ENCODE measurements at places on chromosomes 6 and 20.

DNA sequence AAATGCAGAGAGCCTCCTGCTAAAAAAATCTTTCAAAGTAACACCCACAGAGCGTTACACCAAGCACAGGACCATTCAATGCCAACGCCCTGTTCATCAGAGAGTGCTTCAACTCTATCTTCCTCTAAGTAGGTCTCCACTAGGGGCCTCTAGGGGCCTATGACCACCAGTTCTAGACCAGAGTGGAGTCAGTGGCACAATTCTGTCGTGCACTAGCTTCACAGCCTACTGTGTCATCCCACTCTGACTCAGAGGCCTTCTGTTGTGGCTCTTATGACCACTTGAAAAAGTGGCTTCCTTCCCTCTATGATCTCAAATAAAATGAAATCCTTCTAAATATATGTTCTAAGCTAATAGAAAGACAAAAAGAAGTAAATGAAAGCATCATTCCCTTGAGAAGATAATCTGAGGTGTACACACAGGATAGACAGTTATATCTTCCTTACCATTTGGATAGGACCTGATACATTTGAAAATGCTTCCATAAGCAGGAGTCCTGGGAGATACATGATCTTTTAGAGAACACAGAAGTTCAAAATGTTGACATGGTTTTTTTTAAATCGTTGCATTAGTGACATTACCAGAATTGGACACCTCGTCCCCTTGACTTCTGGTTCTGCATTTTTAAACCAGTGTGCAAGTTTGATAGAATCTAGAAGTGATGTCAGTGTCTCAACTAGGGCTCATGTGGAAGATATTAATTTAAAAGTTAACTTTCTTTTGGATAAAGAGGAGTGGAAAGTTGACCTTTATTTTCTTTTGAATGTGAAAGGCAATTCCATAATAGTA, 151.9 kb downstream of the SH3BGRL2 start:
- no peak for DNase-seq

- DNase-seq: no peak
Measured at GRCh38 chr6:6785163-6785521, 196.6 kb downstream of the LY86 start.

DNA sequence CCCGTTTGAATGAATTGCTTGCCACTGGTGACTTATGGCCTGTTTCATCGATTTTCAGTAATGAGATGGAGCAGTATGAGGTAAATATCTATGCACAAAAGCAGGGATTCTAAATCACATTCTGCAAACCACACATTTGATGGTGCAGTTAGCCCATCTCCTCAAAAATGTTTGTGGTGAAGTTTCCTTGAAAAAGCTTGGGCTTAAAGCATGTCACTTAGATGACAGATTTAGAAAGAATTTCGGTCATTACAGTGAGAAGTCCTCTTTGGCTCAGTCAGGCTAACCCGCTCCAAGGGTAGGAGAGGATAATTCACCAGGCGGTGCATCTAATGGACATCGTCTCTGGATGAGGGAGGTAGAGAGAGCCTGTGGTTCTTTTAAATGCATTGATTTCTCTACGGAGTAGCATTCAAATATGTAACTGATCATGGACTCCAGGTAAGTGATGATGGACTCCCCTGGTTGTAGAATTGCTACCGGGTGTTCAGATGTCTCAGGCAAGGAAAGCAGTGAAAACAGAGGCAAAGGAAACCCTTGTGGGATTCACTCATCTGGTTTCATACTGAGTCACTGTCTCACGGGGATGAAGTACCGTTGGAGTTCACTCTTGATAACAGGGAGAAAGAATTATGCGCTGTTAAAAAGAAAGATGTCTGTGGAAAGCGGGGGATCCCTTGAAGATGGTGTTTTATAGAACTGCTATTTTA, 65.3 kb downstream of the AIG1 start:
- no peak for DNase-seq

GRCh38 chr6:108559097-108559883, 1.4 kb upstream of the FOXO3 start:
- peak; percentile 77 for DNase-seq

DNA sequence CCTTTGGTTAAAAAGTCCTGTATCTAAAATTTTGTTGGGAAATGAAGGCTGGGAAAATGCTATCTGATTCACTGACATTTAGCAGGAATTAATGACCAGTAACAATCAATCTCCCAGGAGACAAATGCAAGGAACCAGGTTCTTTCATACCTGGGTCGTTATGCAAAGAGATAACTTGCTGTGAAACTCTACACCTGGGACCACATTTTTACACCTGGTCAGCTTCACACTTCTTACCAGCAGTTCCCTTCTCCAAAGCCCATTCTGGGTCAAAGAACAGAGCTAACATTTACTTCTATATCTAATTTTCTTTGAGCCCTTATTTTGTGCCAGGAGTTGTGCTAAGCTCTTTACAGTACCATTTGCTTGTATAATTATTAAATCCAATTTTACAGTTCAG, 27.4 kb upstream of the STXBP5 start:
- no peak for DNase-seq

- no peak for DNase-seq
Measured at GRCh38 chr6:155130161-155130853, 133.5 kb upstream of the CLDN20 start.

GRCh38 chr6:164023535-164023934, 609.0 kb downstream of the QKI start:
- no peak for DNase-seq

- no peak for DNase-seq
Measured at GRCh38 chr6:101730954-101731353, 337.4 kb downstream of the GRIK2 start.

DNA sequence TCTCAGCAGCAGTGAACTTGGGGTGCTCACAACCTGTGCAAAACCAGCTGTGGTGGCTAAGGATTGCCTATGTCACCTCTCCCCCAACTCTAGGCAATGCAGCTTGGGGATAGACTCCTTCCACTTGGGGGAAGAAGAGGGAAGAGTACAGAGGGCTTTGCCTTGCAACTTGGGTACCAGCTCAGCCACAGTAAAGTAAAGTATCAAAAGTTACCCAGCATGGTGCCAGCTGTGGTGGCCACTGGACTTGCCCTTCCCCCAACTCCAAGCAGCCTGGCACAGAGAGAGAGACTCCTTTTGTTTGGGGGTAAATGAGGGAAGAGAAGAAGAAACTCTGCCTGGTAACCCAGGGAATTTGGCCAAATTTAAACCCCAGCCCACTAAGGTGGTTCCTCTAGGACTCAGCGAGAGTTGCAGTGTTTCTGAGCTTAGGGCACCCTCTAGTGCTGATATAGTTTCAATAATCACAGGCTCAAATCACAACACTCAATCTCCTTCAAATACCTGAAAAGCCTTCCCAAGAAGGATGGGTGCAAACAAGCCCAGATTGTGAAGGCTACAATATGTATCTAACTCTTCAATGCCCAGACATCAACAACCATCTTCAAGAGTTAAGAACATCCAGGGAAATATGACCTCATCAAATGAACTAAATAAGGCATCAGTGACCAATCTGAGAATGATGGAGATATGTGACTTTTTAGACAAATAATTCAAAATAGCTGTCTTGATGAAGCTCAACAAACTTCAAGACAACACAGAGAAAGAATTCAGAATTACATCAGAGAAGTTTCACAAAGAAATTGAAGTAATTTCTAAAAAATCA, 7.6 kb upstream of the DEFB129 start:
- no peak for DNase-seq

GRCh38 chr6:56115715-56116114, 131.7 kb downstream of the COL21A1 start:
- DNase-seq: no peak

DNA sequence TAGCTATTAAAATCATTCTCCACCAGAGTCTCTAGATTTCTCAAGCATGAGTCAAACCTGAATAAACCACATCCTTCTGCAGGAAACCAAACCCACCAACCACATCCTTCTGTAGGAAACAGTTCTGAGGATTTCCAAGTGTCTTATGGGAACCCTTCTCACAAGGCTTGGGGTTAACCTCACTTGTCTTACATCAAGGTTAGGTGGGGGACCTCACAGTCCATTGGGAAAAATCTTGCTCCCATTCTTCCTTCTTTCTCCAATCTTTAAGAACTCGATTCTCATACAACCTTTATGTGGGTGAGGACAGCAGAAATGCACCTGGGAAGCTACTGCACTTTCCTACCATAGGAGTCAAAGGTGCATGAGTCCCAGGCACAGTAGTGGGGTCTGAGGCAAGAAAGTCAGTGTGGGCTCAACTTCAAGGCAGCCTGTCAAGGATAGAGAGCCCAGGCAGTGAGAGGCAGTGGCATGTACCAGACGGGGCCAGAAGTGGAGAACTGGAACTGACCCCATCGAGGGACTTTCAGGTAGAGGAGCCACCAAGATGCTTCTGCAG, 114.5 kb downstream of the SLC22A3 start:
- DNase-seq: peak; percentile 17

- DNase-seq: no peak
Measured at GRCh38 chr20:5349448-5349847, 32.7 kb upstream of the PROKR2 start.

GRCh38 chr6:11921017-11921438, 91.1 kb upstream of the HIVEP1 start:
- no peak for DNase-seq

DNA sequence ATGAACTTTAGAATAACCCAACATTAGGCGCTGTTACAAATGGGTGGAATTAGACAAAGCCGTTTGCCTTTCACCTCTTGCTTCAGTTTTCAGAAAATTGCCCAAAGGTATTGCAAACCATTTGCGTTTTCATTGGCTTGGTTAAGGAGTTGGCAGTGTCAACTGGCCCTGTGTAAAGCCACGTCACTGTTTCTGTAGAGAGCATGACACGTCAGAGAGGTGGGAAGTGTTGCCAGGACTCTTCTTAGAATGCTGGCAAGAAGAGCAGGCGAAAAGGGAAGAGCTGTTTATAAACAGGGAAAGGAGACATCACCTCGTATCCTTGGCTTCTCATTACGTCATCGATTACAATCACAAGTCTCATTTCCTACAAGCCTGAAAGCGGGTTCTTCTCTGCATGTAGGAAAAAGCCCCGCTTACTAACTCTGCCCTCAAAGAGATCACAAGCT, 4.2 kb upstream of the IRF4 start:
- no peak for DNase-seq

DNA sequence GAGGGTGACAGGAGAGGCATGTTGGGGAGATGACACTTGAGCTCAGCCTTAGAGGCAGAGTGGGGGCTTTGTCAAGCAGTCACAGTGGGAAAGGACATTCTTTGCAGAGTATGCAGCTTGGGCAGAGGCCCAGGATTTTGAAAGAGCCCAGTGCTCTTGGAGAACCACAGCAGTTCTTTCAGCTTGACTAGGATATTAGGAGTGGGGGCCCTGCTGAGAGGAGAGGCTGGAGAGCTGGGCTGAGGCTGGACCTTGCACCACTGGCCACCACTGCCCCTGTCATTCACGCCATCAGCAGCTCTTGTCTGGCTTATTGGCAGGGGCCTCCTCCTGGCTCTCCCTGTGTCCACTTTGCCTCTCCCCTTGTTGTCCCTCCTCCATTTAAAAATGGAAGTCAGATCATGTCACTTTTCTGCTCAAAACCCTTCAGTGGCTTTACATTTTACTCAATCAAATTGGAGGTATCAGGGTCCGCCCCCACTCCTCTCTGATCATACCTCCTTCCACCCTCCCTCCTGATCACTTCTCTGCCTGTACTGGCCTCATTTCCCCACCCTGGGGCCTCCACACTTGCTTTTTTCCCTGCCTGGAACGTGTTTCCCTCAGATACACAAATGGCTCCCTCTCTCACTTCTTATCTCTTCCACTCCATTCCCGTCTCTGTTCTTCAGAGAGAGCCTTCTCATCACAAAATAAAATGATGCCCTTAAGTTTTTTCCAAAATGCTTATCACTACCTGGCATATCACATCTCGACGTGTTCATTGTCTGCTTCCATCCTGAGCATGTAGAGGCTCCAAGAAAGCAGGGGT, 10.5 kb downstream of the MANBAL start:
- no peak for DNase-seq

DNA sequence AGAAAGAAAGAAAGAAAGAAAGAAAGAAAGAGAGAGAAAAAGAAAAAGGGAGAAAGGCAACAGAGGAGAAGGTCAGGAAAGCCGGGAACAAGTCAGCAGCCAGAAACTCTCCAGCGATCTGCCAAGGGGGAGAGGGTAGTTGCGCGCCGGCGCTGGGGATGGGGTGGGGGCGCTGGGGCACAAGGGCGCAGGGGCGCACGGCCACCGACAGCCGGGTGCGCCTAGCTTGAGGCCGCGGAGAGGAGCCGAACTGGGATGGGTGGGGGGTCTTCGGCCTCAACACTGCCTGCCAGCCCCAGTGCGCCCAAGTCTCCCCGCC, 533 bp upstream of the RSPO3 start:
- DNase-seq: no peak

DNA sequence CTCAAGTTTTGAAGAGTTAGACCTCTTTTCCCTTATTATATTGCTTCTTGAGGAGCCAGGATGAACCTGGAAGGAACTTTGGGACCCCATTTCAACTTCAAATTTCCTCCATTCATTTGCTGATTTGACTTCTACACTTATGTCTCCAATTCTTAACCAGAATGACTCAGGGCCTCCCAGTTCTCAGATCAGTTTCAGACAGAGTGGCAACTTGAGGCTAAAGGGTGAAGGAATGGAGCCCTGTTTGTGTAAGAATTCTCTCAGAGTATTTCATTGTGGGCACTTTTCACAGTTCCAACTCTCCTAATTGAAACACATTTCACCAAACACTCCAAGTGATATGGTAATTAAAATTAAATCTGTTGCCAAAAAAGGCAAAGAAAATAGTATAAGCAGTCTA, 109.0 kb upstream of the FLRT3 start:
- DNase-seq: no peak

DNA sequence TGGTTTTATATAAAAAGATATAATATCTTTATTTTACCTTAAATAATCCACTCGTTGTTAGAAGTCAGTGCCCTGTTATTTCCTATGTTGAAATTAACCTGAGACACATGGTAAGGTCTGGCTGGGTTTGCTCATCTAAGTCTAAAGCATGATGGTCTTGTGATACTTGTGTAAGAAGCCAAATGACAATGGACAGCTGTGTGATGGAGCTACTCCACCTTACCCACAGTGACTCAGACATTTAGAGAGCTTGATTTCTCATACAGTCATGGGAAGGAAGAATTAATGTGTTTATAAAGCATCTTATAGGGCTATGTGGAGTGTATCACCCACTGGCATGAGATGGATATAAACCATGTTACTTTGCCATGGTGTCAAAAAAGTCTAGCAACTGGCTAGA, 11.7 kb downstream of the CTCFL start:
- DNase-seq: no peak

DNA sequence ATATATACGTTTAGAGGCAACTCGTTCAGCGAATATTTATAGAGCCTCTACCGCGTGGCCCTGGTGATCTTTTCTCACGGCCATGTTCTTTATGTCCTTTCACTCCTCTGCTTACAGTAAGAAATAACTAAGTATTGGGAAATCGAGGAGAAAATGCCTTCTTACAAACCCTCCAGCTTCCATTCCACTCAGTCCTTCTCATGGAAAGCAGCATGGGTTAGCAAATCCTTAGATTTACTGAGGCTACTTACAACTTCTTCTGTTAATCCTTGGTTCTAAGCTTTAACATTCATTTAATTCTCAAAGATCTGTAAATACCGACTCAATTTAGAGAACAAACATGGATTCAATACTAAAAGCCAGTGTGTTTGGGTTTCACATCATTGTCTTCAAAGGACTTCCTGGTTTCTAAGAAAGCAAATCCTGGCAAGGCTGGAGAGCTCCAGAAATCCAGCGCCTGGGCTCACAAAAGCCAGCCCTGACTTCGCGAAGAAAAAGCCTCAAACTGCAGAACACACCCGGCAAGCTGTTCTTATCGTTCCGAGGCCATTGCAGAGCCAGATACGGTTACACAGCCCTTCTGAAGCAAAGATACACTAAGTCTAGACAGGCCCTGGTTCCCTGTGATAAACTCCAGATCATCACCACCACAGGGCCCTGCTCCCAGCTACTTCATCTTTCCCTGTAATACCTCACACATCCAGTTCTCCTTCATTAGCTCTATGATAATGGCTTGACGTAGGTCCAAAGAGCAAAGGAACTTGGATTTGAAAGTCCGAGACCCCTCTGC, 19.2 kb downstream of the AGPAT4 start:
- DNase-seq: no peak

All from stimulated activated CD8-positive, alpha-beta memory T cell treated with anti-CD3 and anti-CD28 coated beads, Interleukin-4, amount 100 ng/mL, for 1 hour (primary cell).